ENCODE measurements at places on chromosomes 1 and 21. TPM values are rescaled to one million over a fixed set of nuclear protein-coding genes. Genes with fewer than 3 reads are reported as not detected.

GRCh38 chr1:207054491-207054890 lies 1.4 kb downstream of the PFKFB2 start:
- H3K4me3 ChIP-seq = no peak overlapping the region
- peak overlapping the region; percentile 37 for H3K27ac ChIP-seq
- H3K27me3 ChIP-seq = no peaks in the 10 kb centered on the region
- peaks cover under 1% of the 10 kb centered on the region for H3K36me3 ChIP-seq
- H3K4me1 ChIP-seq = peaks cover 57% of the 10 kb centered on the region

DNA sequence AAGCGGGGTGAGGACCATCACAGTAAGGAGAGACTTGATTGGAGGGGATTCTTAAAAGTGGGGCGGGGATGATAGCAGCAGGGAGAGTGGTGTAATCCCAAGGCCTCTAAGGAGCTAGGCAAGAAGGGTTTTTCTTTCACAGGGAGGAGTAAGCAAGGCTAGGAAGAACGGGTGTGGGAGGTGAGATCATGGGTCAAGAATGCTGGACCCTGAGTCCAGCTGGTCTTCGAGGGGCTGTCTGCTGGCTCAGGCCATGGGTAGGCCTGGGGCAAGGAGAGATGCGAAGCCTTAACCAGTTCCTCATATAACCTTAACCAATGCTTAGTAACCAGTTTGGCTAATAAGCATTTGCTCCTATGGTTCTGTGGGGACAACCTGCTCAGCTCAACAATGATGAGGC lies 599.1 kb downstream of the NPHP4 start:
- no peaks in the 10 kb centered on the region for H3K36me3 ChIP-seq
- no peak for DNase-seq
- H3K4me3 ChIP-seq = no peak overlapping the region
- H3K4me1 ChIP-seq = no peaks in the 10 kb centered on the region
- peaks cover 31% of the 10 kb centered on the region for H3K27me3 ChIP-seq

- DNase-seq = peak; percentile 95
- H3K36me3 ChIP-seq = no peaks in the 10 kb centered on the region
- peaks cover 17% of the 10 kb centered on the region for H3K4me1 ChIP-seq
- no peak overlapping the region for H3K4me3 ChIP-seq
- no peak overlapping the region for H3K27ac ChIP-seq
These were observed 44.2 kb upstream of the LAPTM5 start for GRCh38 chr1:30801771-30802198.

DNA sequence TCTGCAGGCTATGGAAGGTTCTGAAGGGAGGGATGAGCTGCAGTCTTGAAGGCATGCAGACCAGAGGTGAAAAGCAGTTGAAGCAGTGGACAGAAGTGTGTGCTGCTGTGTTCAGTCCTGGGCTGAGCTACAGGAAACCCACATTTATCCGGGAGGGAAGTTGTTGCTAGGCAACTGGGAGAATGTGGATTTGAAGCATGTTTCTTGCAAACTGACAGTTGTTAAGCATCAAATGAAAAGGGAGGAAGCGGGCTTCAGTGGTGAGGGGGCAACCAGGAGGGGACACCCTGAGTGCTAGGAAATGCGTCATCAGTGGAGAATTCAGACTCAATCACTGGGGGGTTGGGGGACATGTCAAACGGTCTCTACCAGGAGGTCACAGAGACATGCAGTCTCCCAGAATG lies 28.7 kb downstream of the ABCA4 start:
- H3K27me3 ChIP-seq = no peaks in the 10 kb centered on the region
- peaks cover 30% of the 10 kb centered on the region for H3K4me1 ChIP-seq
- no peak overlapping the region for H3K4me3 ChIP-seq
- no peaks in the 10 kb centered on the region for H3K36me3 ChIP-seq
- DNase-seq = no peak
- H3K27ac ChIP-seq = peak overlapping the region; percentile 74

DNA sequence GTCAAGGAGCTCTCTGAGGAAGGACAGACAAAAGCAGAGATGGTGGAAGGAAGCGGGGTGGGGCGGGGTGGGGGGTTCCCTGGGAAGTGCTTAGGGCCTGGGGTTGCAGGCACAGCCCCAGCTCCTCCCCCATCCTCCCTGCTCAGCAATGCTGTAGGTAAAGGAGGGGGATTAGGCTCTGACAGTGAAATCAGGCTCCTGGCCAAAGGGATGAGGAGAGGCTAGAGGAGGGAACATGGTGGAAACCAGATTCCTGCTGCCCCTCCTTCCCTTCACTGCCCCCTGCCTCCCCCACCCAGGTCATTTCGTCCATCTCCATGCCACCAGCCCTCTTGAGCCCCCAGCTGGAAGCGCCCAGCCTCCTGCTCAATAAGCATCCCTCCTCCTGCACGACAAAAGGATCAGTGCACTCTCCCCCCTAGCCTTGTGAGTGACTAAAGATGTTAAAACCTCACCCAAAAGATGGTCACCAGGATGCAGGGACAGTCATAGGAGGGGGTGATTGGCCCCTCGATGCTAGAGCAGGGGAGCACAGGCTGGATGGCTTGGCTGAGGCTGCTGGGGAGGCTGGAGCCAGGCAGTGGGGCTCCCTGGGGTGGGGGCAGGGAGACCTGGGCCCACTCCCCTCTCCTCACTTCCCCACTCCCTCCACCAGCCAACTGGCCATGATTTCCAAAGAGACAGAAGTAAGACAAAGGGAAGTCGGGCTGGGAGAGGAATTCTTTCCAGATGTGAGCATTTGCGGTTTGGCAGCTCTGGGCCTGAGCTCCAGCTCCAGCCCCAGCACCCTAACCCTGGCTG lies 2.2 kb upstream of the CRABP2 start:
- peaks cover 57% of the 10 kb centered on the region for H3K27me3 ChIP-seq
- H3K4me1 ChIP-seq = peaks cover 28% of the 10 kb centered on the region
- no peak overlapping the region for H3K4me3 ChIP-seq
- no peaks in the 10 kb centered on the region for H3K36me3 ChIP-seq
- DNase-seq = no peak

- peaks cover 9% of the 10 kb centered on the region for H3K4me1 ChIP-seq
- H3K4me3 ChIP-seq = no peak overlapping the region
- H3K27ac ChIP-seq = no peak overlapping the region
- DNase-seq = no peak
- peaks cover 20% of the 10 kb centered on the region for H3K27me3 ChIP-seq
These were observed 5.9 kb downstream of the PKLR start for GRCh38 chr1:155295183-155295941.

DNA sequence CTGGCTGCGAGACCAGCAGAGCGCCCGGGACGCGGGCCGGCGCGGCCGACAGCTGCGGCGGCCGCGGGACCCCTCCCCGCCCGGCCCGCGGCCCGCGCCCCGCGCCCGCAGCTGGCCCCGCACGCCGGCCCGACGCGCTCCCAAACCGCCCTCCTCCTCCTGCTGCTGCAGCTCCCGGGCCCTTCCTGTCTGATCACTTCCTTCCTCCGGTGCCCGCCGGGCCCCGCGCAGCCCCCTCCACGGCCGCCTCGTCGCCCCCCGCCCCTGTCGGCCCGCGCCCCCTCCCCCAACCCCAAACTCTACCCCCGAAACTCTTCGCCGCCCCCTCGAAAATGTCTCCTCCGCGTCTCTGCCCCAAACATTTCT lies 594 bp downstream of the LUZP1 start:
- peaks cover 57% of the 10 kb centered on the region for H3K4me1 ChIP-seq
- no peaks in the 10 kb centered on the region for H3K36me3 ChIP-seq
- no peaks in the 10 kb centered on the region for H3K27me3 ChIP-seq

GRCh38 chr21:39849014-39849655 lies 18.1 kb upstream of the PCP4 start:
- H3K27me3 ChIP-seq = no peaks in the 10 kb centered on the region
- H3K4me3 ChIP-seq = no peak overlapping the region
- H3K27ac ChIP-seq = no peak overlapping the region
- H3K4me1 ChIP-seq = no peaks in the 10 kb centered on the region
- no peaks in the 10 kb centered on the region for H3K36me3 ChIP-seq

- no peak overlapping the region for H3K4me3 ChIP-seq
- no peak overlapping the region for H3K27ac ChIP-seq
- no peaks in the 10 kb centered on the region for H3K4me1 ChIP-seq
- H3K27me3 ChIP-seq = no peaks in the 10 kb centered on the region
These were observed 316.0 kb upstream of the VAMP3 start for GRCh38 chr1:7454895-7455784.

DNA sequence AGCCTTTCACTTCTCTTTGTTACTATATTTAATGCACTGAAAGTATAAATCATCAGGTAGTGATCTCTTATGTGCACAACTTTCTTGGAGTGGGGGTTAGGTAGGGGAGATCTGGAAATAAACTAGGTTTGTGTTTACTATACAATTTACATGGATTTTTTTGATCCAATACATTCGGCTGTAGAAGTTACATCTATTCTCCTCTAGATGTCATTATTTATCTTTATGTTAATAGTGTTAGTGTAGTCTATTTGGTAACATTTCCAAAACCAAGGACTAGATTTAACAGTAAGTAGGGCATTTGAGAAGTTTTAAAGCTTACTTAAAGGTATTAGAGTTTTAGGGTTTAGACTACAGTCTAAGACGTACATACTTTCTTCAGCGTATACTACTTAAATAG lies 5.4 kb downstream of the VPS45 start:
- no peak overlapping the region for H3K4me3 ChIP-seq
- H3K4me1 ChIP-seq = no peaks in the 10 kb centered on the region
- DNase-seq = no peak

Gene APCS
- total RNA-seq = not detected

- no peak overlapping the region for H3K27ac ChIP-seq
- H3K4me1 ChIP-seq = peaks cover 5% of the 10 kb centered on the region
- no peak overlapping the region for H3K4me3 ChIP-seq
- no peaks in the 10 kb centered on the region for H3K36me3 ChIP-seq
- no peak for DNase-seq
These were observed 28.8 kb downstream of the CYYR1 start for GRCh38 chr21:26544201-26544775.

- DNase-seq = no peak
- H3K4me3 ChIP-seq = no peak overlapping the region
- H3K4me1 ChIP-seq = no peaks in the 10 kb centered on the region
- H3K27ac ChIP-seq = no peak overlapping the region
- no peaks in the 10 kb centered on the region for H3K27me3 ChIP-seq
These were observed 111.1 kb downstream of the SMYD2 start for GRCh38 chr1:214391873-214392645.

Gene PATJ
- 58.8 TPM for total RNA-seq

- no peak overlapping the region for H3K4me3 ChIP-seq
- no peaks in the 10 kb centered on the region for H3K36me3 ChIP-seq
- no peaks in the 10 kb centered on the region for H3K4me1 ChIP-seq
- H3K27me3 ChIP-seq = no peaks in the 10 kb centered on the region
- H3K27ac ChIP-seq = no peak overlapping the region
These were observed 84.4 kb upstream of the CXADR start for GRCh38 chr21:17428484-17428869.

GRCh38 chr1:27004471-27005165 lies 8.0 kb downstream of the TENT5B start:
- no peak overlapping the region for H3K4me3 ChIP-seq
- H3K36me3 ChIP-seq = no peaks in the 10 kb centered on the region
- H3K27me3 ChIP-seq = no peaks in the 10 kb centered on the region
- H3K4me1 ChIP-seq = peaks cover 47% of the 10 kb centered on the region

- DNase-seq = no peak
- H3K27me3 ChIP-seq = no peaks in the 10 kb centered on the region
- no peak overlapping the region for H3K4me3 ChIP-seq
- H3K36me3 ChIP-seq = no peaks in the 10 kb centered on the region
- peak overlapping the region; percentile 1 for H3K27ac ChIP-seq
These were observed 63.0 kb upstream of the BACH1 start for GRCh38 chr21:29235714-29236197.

Gene FAM72D
- 0.41 TPM for total RNA-seq

DNA sequence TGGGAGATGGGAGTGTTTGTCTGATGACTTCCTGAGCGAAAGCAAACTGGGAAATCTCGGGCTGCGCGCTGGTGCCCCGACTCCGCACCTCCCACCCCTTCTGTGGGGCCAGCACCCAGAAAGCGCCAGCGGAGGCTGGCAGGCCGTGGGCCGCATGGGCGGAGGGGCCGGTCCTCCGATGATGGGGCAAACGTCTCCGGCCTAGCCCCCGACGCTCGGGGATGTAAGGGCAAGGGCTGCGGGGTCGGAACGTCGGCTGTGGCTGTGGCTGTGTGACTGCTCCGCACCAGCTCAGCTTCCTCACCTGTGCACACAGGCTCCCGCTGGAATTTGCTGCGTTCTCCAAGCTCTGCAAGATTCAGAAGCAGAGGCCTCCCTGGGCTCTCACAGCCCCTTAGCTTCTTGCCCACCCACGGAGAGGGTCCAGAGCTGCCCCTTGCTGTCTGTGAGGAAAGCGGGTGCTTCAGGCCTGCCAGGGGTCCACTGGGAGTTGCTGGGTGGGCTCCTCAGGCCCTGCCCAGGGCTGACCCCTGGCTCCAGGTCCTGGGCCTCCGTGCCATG lies 35.0 kb downstream of the COL18A1 start:
- no peak overlapping the region for H3K27ac ChIP-seq
- no peaks in the 10 kb centered on the region for H3K27me3 ChIP-seq
- no peak overlapping the region for H3K4me3 ChIP-seq
- H3K36me3 ChIP-seq = no peaks in the 10 kb centered on the region

- no peaks in the 10 kb centered on the region for H3K36me3 ChIP-seq
- H3K27ac ChIP-seq = no peak overlapping the region
- H3K4me1 ChIP-seq = no peaks in the 10 kb centered on the region
- H3K4me3 ChIP-seq = no peak overlapping the region
- no peak for DNase-seq
These were observed 4.6 kb upstream of the RAB4A start for GRCh38 chr1:229266274-229266673.

- no peak overlapping the region for H3K27ac ChIP-seq
- H3K4me1 ChIP-seq = peaks cover 3% of the 10 kb centered on the region
- DNase-seq = no peak
- H3K27me3 ChIP-seq = no peaks in the 10 kb centered on the region
These were observed 4.5 kb downstream of the DHCR24 start for GRCh38 chr1:54882519-54882918.

Gene UBE2U
- not detected for total RNA-seq

- no peak for DNase-seq
- H3K4me1 ChIP-seq = peaks cover 39% of the 10 kb centered on the region
- H3K36me3 ChIP-seq = no peaks in the 10 kb centered on the region
- no peak overlapping the region for H3K4me3 ChIP-seq
- no peak overlapping the region for H3K27ac ChIP-seq
- H3K27me3 ChIP-seq = no peaks in the 10 kb centered on the region
These were observed 70.6 kb downstream of the LAMC1 start for GRCh38 chr1:183093786-183094298.

GRCh38 chr1:28160782-28161266 lies 15.7 kb downstream of the PTAFR start:
- peak overlapping the region; percentile 74 for H3K27ac ChIP-seq
- DNase-seq = no peak
- no peaks in the 10 kb centered on the region for H3K27me3 ChIP-seq
- H3K4me1 ChIP-seq = peaks cover 92% of the 10 kb centered on the region

Gene CRYBG2
- 7.6 TPM for total RNA-seq

Gene RPAP2
- total RNA-seq = 19.3 TPM

DNA sequence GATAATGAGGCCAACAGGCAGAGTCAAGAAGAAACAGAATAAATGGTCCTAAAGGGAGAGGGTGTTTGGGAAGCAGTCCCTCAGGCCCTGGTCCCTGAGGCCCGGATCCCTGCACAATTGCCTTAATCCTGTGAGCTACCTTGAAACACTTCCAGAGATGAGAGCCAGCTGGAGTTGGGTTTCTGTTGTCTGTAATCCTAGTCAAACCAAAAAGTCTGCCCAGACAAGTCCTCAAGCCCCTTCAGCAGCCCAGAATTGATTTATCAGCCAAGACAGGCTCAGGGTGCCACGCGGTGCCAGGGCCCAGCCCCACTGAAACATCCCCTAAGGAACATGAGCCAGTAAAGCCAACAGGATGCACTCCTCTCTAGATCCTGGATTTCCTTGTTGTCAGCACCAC lies 16.4 kb upstream of the CLSTN1 start:
- no peaks in the 10 kb centered on the region for H3K4me1 ChIP-seq
- no peak overlapping the region for H3K4me3 ChIP-seq
- DNase-seq = no peak

Gene CLCA4
- total RNA-seq = not detected

Measured in left lung (tissue), 14 donors.